HCT116 (cell line): ENCODE measurements at places on chromosomes 3 and 15. TPM values are rescaled to one million over a fixed set of nuclear protein-coding genes. Genes with fewer than 3 reads are reported as not detected.
A peak's percentile ranks its signal among the peaks of the same experiment; 100 is the strongest.

DNA sequence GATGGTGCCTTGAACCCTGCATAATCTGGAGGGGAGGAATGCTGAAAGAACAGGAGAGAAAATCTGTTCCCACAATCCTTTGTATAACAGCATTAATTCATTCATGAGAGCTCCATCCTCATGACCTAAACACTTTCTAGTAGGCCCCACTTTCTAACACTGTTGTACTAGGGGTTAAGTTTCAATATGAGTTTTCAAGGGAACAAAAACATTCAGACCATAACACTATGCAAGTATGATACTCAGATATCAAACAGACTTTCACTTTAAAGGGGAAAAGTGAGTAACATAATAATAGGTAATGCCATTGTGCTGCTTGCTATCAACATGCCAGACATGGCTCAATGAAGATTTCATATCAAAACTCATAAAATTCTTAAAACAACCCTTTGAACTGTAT, 32.4 kb upstream of the PLSCR2 start:
- peaks cover 43% of the 10 kb centered on the region for H3K4me1 ChIP-seq
- no peak overlapping the region for H3K27ac ChIP-seq
- H3K4me3 ChIP-seq: no peak overlapping the region
- H3K36me3 ChIP-seq: no peaks in the 10 kb centered on the region

GRCh38 chr3:171468296-171468906, 8.2 kb upstream of the TNIK start:
- H3K27ac ChIP-seq: no peak overlapping the region
- no peaks in the 10 kb centered on the region for H3K4me1 ChIP-seq
- no peaks in the 10 kb centered on the region for H3K27me3 ChIP-seq
- no peak for DNase-seq
- no peak overlapping the region for H3K4me3 ChIP-seq

- no peaks in the 10 kb centered on the region for H3K4me1 ChIP-seq
- H3K4me3 ChIP-seq: no peak overlapping the region
- DNase-seq: no peak
- no peaks in the 10 kb centered on the region for H3K27me3 ChIP-seq
- H3K27ac ChIP-seq: no peak overlapping the region
- H3K36me3 ChIP-seq: no peaks in the 10 kb centered on the region
Observed at GRCh38 chr3:86934851-86935250, 56.1 kb downstream of the VGLL3 start.

DNA sequence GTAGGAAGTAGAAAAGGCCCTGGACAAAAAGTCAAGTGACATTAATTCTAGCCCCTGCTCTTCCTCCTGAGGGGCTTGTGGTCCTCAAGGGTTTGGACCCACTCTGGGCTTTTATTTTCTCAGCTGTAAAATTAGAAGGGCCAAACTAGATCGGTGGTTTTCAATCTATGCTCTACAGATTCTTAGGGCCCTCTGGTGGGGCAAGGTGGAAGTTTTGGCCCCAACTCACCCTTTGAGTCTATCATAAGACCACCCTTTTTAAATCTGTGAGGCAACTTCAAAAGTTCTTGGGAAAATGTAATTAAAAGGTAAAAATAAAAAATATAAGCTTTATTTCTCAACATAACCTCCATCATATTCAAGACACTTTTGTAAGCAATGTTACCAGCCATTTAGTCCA, 25.6 kb upstream of the CFAP161 start:
- peaks cover 6% of the 10 kb centered on the region; the same call in 1 of the 2 replicates for H3K4me1 ChIP-seq
- no peak overlapping the region for H3K4me3 ChIP-seq
- no peaks in the 10 kb centered on the region for H3K36me3 ChIP-seq
- peaks cover 25% of the 10 kb centered on the region for H3K27me3 ChIP-seq
- no peak overlapping the region for H3K27ac ChIP-seq
- no peak for DNase-seq

GRCh38 chr15:63474810-63475316, 29.5 kb upstream of the USP3 start:
- no peak overlapping the region for H3K4me3 ChIP-seq
- no peak overlapping the region for H3K27ac ChIP-seq
- peaks cover 26% of the 10 kb centered on the region for H3K4me1 ChIP-seq
- DNase-seq: no peak
- no peaks in the 10 kb centered on the region for H3K27me3 ChIP-seq

DNA sequence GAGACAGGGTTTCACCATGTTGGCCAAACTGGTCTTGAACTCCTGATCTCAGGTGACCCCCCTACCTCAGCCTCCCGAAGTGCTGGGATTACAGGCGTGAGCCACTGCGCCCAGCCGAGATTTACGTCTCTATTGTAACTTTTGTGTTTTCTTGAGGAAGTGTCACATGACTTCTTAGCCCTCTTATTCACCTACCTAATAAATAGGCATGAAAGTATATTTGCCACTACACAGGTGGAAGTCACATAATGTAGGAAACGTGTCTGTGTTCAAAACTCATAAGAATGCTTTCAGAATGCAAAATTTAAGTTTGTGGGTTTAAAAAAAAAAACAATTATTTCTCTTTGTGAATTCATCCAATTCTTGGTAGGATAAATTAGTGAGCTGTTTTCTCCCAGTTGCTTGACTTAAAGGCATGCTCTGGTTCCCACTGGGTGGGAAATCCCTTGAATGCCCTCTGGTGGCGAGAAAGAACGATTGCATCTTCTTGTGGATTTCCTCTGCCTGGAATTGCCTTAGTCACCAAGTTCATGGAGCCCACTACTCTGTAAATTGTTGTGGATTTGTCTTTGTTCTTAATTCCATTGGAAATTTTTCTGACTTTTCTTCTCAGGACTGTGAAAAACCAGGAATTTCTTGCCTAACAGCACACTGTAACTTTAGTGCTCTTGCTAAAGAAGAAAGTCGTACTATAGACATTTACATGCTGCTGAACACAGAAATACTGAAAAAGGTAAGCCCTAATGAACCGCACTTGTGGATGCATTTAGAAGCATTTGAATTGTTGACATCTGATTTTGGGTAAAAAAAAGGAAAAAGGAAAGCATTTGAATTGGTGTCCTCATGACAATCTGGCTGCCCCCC, 82.2 kb upstream of the CTDSPL start:
- no peak overlapping the region for H3K4me3 ChIP-seq
- H3K27me3 ChIP-seq: peaks cover 5% of the 10 kb centered on the region; the same call in 1 of the 2 replicates
- no peaks in the 10 kb centered on the region for H3K4me1 ChIP-seq
- H3K27ac ChIP-seq: no peak overlapping the region

DNA sequence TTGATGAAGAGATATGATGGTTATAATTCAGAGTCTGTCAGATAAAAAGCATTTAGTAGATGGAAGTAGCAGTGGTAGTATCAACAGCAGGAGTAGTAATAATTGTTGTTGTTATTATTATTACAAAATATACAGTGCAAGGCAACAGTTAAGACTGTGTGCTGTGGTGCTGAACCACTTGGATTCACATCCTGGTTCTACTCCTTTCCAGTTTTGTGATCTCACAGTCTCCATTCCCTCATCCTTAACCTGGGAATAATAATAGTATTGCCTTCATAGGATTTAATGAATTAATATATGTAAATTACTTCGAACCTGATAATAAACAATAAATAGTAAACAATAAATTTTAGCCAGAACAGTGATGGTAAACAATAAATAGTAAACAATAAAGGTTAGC, 37.1 kb upstream of the TSC22D2 start:
- no peak for DNase-seq
- H3K27ac ChIP-seq: peak overlapping the region; percentile 66; the same call in 1 of the 2 replicates
- no peaks in the 10 kb centered on the region for H3K36me3 ChIP-seq
- H3K27me3 ChIP-seq: no peaks in the 10 kb centered on the region
- H3K4me3 ChIP-seq: peak overlapping the region; percentile 57

- no peak overlapping the region for H3K27ac ChIP-seq
- H3K36me3 ChIP-seq: no peaks in the 10 kb centered on the region
- no peaks in the 10 kb centered on the region for H3K27me3 ChIP-seq
- no peak for DNase-seq
Observed at GRCh38 chr3:192063570-192063969, 602.6 kb downstream of the PYDC2 start.

- no peak overlapping the region for H3K27ac ChIP-seq
- no peak overlapping the region for H3K4me3 ChIP-seq
- H3K4me1 ChIP-seq: peaks cover 19% of the 10 kb centered on the region
- H3K36me3 ChIP-seq: no peaks in the 10 kb centered on the region
Observed at GRCh38 chr3:11116336-11117059, 37.8 kb upstream of the HRH1 start.

DNA sequence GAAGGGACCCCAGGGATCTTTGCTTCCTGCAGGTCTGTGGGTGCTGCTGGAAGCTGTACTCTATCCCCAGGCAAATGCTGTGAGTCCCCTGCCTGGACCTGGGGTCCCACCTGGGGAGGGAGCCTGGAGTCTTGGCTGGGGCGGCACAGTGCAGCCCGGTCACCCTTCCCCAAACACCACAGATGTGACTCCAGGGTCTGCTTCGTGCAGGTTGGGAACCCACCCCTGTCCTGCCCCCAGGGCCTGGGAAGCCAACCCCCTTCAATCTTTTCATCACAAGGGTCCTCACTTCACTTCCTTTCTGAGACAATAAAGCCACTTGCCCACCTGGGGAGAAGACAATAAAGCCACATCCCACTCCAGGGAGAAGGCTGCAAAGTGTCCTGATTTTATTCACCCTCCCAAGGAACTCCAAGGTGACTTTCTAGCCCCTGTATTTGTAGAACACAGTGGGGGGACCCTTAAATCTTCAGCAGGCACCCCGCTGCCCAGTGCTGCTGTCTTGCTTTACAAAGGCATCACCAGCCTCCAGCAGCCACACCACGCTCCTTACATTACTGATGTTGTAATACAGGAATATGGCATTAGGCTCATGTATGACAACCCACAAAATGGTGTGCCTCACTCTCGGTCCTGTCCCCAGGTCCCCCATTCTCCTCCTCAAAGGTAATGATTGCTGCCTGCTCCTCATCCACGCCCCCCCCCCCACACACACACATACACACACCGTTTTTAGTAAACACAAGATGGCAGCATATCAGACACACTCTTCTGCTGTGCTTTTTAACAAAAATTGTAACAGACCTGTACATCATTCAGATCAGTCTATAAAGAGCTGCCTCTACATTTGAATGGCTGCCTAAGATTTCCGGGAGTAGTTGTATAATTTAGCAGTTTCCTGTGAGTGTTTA, 9.9 kb downstream of the C3orf22 start:
- H3K4me1 ChIP-seq: peaks cover 6% of the 10 kb centered on the region; the same call in 1 of the 2 replicates
- no peak for DNase-seq
- no peak overlapping the region for H3K27ac ChIP-seq
- H3K4me3 ChIP-seq: no peak overlapping the region
- H3K27me3 ChIP-seq: peaks cover 2% of the 10 kb centered on the region; the same call in 1 of the 2 replicates

DNA sequence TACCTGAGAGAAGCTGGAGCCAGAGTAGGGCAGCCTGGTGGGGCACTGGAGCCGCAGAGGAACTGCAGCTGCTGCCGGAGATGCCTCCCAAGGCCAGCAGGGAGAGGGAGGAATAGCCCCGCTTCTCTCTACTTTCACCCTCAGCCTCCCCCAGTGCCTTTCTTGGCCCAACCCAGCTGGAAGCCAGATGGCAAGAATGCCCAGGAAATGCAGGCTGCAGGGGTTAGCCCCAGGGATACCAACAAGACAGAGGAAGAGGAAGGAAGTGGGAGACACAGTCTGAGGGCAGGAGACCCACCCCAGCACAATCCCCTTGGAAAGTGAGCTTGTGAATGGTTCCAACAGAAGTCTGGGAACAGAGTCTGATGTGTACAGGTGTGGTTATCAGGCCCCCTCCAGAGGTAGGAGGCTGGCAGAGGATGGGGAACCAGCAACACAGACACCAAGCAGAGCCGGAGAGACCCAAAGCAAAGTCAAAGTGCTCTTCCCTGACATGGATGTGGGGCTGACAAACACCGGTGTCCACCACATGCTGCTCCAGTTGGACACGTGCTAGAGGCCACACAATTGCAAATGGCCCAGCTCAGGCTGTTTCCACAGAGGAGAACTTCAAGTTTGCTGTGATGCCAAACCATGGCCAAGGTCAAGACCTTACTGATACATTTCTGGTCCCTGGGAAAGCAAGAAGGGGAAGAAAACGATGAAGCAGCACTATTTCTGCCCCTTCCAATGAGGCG, 418.8 kb upstream of the PROK2 start:
- H3K4me3 ChIP-seq: no peak overlapping the region
- H3K36me3 ChIP-seq: no peaks in the 10 kb centered on the region
- H3K4me1 ChIP-seq: no peaks in the 10 kb centered on the region
- peaks cover 20% of the 10 kb centered on the region for H3K27me3 ChIP-seq

DNA sequence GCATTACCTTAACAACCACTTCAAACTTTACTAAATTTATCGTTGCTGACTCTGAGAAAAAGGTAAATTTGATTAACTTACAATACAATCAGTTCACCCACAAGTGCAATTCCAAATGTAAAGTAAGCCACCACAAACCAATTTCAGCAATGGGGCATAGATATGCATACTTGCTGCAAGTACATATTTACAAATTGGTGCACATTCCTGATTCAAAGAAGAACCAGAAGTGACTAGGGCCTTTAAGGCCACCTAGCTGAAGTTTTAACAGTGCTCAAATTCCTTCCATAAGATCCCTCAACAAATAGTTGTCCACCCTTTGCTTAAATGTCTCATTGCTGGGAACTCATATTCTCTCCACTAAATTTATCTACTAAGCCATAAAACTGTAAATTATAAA, 67.2 kb downstream of the INO80 start:
- no peak overlapping the region for H3K27ac ChIP-seq
- peaks cover 42% of the 10 kb centered on the region for H3K36me3 ChIP-seq
- H3K4me1 ChIP-seq: no peaks in the 10 kb centered on the region
- no peak for DNase-seq
- H3K4me3 ChIP-seq: no peak overlapping the region

- no peak for DNase-seq
- no peak overlapping the region for H3K4me3 ChIP-seq
- no peaks in the 10 kb centered on the region for H3K4me1 ChIP-seq
- no peak overlapping the region for H3K27ac ChIP-seq
Observed at GRCh38 chr3:12170207-12170606, 11.5 kb upstream of the TIMP4 start.

- DNase-seq: no peak
- no peak overlapping the region for H3K27ac ChIP-seq
- H3K4me3 ChIP-seq: no peak overlapping the region
- H3K36me3 ChIP-seq: no peaks in the 10 kb centered on the region
Observed at GRCh38 chr3:69082805-69083204, 1.9 kb upstream of the ARL6IP5 start.

GRCh38 chr15:60478566-60479360, at the start of gene ICE2:
TSS of gene ICE2 (minus strand) at chr15:60479142. CDS start at chr15:60477977, 1,165 bp downstream.
- H3K27ac ChIP-seq: peak within 1 kb of the TSS; percentile 89
- peak within 1 kb of the TSS; percentile 98 for H3K4me3 ChIP-seq
- H3K4me1 ChIP-seq: peaks cover 21% of the 10 kb centered on the region
- H3K27me3 ChIP-seq: no peaks in the 10 kb centered on the region
- H3K36me3 ChIP-seq: peaks cover 7% of the 10 kb centered on the region; the same call in 1 of the 2 replicates

- no peak for DNase-seq
- H3K27me3 ChIP-seq: peaks cover 59% of the 10 kb centered on the region
- H3K36me3 ChIP-seq: no peaks in the 10 kb centered on the region
- no peaks in the 10 kb centered on the region for H3K4me1 ChIP-seq
Observed at GRCh38 chr15:45732662-45733061, 97.8 kb downstream of the SQOR start.

KCNAB1 gene
- not detected for total RNA-seq

P2RY13 gene
- not detected for total RNA-seq

STXBP5L gene
- total RNA-seq: not detected

CCR9 gene
- total RNA-seq: not detected

SEMA7A gene
- 13.8 TPM for total RNA-seq

GUCA1C gene
- total RNA-seq: not detected

ITGB5 gene
- 77.8 TPM for total RNA-seq

HPS3 gene
- total RNA-seq: 17.1 TPM
